ENCODE measurements at places on chromosomes 16 and 17. TPM values are rescaled to one million over a fixed set of nuclear protein-coding genes. Genes with fewer than 3 reads are reported as not detected.
A peak's percentile ranks its signal among the peaks of the same experiment; 100 is the strongest.

- DNase-seq: no peak
Measured at GRCh38 chr17:44095647-44096496, 25.3 kb downstream of the G6PC3 start.

HYDIN gene
- not detected for total RNA-seq

GRCh38 chr17:3905017-3905520, 11.2 kb downstream of the P2RX1 start:
- DNase-seq: no peak

DNA sequence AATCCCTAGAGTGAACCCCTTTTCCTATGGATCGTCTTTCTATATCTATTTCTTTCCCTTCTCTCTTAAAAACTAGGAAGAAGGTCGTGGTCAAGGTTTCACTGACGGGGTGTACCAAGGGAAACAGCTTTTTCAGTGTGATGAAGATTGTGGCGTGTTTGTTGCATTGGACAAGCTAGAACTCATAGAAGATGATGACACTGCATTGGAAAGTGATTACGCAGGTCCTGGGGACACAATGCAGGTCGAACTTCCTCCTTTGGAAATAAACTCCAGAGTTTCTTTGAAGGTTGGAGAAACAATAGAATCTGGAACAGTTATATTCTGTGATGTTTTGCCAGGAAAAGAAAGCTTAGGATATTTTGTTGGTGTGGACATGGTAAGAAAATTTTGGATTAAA, 9.6 kb downstream of the CYLD start:
- DNase-seq: no peak

DNA sequence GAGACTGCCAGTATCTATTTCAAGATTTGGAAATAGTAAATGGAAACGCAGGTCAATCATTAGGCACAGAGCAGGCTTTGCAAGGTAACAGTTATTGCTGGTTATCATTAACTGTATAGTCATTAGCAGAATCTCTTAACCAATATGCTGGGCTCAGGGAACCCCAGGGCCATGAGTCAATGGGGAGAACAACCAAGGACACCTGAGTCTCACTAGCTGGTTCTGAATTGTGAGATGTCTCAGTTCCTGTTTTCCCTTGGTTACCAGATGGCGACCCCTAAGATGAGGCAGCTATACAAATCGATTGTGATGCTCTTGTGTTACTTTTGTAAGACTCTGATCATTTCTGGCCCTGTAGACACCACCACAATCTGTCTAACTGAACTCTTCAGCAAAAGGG, 385.3 kb downstream of the HAPSTR1 start:
- no peak for DNase-seq

DNA sequence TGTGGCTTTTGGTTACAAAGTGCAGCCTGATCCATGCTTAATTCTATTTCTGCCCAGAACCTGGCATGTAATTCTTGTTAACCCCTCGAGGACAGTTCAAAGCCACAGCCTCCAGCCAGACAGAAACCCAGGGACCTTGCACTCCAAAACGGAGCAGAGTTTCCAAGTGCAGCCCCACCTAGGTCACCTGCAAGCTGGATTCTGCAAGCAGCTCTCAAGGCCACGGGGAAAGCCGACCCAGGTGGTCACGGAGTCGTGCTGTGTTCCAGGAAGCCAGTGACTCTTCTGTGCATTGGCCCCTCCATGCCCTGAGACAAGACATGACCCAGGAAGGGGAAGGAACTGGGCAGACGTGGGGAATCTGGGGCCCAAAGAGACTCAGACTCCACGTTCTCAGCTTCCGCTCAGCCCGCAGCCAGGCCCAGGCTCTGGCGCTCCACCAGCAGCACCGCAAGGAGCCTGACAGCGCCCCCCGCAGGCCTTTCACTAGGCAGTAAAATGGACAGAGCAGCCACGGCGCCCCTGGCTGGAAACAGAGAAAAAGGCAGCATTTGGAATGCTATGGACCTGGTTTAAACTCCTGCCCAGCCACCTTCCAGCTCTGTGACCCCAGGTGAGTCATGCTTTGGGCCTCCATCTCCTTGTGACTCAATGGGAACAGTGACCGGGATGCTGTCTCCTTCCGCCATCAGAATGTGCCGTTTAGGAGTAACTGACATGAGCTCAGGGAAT, 27.3 kb upstream of the GSG1L start:
- DNase-seq: no peak

ABCC12 gene
- not detected for total RNA-seq

- no peak for DNase-seq
Measured at GRCh38 chr17:67520916-67521774, 144.1 kb downstream of the PITPNC1 start.

DNA sequence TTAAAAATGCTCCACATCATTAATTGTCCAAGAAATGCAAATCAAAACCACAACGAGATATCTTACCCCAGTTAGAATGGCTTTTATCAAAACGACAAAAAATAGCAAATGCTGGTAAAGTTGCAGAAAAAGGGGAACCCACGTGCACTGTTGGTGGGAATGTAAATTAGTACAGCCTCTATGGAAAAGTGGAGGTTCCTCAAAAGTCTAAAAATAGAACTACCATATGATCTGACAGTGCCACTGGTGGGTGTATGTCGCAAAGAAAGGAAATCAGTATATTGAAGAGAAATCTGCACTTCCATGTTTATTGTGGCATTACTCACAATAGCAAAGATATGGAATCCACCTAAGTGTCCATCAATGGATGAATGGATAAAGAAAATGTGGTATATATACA, 38.2 kb upstream of the ZFHX3 start:
- no peak for DNase-seq

DNA sequence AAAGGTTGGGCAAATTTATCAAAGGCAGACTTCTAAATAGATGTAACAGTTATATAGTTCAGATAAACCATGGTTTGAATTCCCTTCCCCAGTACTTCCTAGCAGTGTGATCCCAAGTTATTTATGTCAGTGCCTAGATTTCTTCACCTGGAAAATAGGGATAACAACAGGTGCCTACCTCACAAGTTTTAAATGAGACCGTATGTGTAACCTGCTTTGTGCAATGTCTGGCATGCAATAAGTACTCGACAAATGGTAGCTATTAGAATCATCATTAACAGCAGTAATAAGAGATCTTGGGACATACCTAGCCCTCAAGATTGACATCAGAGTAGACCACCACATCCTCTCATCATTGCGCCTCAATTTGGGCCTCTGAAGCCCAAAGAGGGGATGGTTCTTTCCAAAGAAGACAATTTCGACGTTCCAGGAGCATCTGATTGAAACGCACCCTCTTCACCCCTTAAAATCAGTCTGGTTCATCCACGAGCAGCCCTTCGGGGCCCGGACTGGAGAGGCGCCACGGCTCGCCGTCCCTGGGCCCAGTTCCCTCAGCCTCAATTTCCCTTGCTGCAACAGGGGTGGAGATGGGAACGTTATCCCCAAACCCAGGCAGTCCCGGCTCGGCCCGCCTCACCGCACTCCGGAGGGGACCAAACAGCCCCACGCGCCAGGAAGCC, 541 bp downstream of the ACACA start:
- no peak for DNase-seq

DNA sequence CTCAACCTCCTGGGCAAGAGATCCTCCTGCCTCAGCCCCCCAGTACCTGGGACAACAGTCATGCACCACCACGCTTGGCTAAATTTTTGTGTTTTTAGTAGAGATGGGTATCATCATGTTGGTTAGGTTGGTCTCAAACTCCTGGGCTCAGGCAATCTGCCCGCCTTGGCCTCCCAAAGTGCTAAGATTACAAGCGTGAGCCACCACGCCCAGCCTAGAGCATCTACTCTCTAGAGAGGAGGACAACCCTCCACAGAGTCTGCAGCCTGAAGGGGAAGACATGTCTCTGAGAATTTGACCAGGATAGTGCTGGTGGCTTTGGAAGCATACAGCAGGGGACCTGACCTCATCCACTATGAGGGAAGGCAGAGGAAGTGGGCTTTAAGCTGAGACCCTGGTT, 4.7 kb upstream of the GRB2 start:
- no peak for DNase-seq

KRT25 gene
- total RNA-seq: not detected

DNA sequence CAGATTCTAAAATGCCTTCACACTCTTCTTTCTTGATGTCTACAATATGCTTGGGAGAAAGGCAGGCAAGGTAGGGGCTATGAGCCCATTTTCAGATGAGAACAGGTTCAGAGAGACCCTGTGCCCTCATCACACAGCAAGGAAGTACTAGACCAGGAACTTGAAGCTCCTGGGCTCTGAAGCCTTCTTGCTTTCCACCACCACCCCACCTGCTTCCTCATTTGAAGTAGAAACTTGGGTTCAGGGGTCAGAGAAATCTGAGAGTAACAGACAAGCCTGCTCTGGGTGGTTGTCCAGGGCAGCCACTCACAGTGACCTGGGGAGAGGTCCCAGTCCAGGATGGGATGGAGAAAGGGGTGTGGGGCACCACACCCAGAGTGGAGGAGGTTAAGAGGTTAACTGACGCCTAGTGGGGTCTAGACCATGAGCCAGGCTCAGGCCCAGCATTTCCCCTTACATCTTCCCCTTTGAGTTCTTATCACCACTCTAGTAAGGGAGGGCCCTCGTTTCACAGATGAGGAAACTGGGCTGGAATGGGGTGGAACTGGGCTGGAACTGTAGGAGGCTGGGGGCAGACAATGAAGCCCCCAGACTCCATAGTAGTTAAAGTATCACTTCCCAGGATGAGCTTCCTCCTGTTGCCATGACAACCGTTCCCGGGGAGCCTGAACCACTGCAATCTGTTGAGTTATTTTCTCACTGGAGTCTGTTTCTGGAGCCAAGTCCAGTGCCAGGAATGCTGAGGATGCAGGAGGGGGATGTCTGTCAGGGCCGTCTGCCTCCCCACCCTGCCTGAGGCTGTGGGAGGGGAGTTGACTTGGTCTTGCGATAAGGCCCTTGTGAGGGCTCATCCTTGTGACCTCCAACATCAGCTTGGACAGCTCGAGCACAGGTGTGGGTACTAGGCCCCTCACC, 16.2 kb upstream of the PHF12 start:
- no peak for DNase-seq

GRCh38 chr17:50681263-50682200, 26.2 kb downstream of the ANKRD40 start:
- DNase-seq: no peak

ADAM11 gene
- 0.12 TPM for total RNA-seq

TAT gene
- not detected for total RNA-seq

GRCh38 chr16:23061669-23062068, 87.6 kb downstream of the USP31 start:
- DNase-seq: peak; percentile 15

DNA sequence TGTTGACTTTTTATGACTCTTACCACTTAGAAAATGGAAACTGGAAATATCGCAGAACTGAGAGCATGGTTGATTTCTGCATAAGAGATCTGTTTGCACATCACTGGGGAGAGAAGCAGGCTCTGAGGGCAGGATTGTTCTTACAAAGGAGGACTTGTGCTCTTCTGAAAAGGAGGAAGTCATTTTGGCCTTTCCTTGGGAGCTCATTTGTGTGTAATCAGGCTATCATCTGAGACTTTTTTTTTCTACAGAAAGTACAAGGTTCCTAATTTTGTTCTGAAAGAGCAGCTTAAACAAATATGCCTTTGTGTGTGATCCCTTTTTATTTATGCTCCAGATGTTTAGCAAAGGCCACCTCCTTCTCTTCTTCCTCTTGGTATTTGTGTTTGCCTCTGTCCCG, 145.7 kb upstream of the CACNG5 start:
- no peak for DNase-seq

TRPV3 gene
- total RNA-seq: 0.31 TPM

LRRC37A gene
- total RNA-seq: 2.4 TPM

DNA sequence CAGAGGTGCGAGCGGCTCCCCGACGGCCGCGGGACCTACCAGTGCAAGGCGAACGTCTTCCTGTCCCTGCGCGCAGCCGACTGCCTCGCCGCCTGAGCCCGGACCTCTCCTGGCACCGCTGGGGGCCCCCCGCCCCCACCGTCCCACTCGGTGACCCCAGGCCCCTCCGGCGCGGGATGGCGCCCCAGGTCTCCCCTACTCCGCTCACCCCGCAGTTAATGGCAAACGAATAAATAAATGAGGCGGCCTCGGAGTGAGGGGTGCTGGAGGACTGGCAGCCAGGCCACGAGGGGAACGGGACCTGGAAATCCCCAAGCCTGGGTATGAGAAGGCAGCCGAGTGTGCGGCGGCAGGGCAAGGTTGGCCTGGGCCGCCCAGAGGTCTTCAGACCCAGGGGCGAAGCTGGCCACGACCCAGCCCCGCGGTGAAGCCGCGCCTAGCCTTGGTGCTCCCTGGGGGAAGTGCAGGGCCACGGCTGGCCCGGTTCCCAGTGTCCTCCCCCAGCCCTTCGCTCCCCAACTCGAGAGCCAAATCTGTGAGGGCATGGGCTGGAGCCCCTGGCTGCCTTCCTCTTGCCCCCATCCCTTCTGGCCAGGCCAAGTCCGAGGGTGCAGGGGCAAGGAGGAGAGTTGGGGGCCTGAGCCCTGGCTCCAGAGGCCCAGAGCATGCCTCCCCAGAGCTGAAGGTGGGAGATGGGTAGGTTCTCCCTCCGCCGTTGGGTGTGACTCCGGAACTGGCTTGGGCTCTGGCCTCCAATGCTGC, 796 bp downstream of the NPB start:
- DNase-seq: no peak

GRCh38 chr16:25875956-25876598, 184.3 kb downstream of the HS3ST4 start:
- no peak for DNase-seq

DNA sequence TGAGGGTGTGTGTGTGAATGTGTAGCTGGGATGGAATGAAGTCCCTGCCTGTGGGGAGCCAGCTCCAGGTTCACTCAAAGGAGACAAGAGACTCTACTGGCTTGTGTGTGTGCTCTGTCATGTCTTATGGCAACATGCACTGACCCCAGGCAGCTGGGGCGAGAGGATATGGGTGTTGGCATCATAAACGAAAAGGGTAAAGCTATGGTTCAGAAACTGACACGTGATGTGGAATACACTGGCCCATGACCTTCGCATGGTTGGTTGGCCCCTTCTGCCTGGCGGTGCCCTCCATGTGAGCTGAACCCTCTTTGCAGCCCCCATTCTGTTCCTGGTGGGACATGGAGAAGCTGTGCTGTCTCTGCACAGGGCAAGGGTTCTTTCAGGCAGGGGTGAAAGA, 21.9 kb downstream of the ZNF750 start:
- no peak for DNase-seq
